HFF-Myc (cell line): ENCODE measurements at places on chromosomes 2 and 18.

DNA sequence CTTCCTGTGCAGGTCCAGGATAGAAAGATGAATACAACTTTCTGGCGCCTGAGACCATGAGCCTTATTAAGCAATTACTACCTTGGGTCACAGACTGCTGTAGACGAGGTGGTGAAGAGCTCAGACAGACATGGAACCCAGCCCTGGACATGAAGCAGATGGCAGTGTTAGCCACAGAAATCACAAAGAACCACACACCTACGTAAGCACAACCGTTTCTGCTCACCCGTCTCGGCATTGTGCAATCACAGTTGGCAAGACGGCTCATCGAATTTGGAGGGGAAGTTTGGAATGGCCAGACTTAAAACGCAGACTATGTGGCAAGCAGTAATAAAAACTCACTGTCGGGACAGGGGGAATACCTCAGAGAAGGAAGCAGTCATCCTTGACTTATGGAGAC, 24.3 kb upstream of the ASPRV1 start:
- no peak for DNase-seq

GRCh38 chr2:120934574-120935338, 199.1 kb downstream of the GLI2 start:
- DNase-seq = no peak

DNA sequence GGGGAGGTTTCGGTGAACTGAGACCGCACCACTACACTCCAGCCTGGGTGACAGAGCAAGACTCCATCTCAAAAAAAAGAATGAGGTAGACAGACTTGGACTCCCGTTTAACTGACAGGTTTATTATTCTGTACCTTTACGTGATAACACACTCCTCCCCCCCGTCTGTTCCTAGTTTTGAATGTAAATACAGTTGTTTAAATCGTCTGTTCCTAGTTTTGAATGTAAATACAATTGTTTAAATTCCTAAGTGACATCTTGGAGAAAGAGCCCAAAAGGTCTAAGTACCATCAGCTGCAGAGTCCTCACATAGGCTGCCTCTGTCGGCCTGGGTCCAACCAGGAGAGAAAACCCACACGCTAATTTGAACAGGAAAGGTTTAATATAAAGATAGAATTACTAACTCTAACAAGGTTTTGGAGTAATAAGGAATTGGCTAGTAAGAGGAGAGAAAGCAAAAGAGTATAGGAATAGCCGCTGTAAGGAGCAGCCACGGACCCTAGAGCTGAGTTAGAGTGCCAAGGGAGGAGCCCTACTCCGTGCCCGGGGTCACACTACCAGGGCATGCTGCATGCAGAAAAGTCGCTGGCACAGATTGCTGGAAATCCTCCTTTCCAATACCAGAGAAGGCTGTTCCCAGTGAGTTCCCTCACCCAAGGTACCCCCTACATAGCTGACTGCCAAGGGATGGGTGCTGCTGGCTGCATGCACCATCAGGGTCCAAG, 83.5 kb upstream of the RANBP2 start:
- no peak for DNase-seq

- DNase-seq = no peak
These were observed 24.3 kb downstream of the HEATR5B start for GRCh38 chr2:37059841-37060240.

- peak; percentile 40 for DNase-seq
These were observed 247.4 kb downstream of the MYO3B start for GRCh38 chr2:170425281-170425751.

- no peak for DNase-seq
These were observed 54.2 kb downstream of the SEMA4F start for GRCh38 chr2:74708296-74708695.

GRCh38 chr2:105068875-105069274, 31.0 kb downstream of the MRPS9 start:
- no peak for DNase-seq

- DNase-seq = no peak
These were observed 393.9 kb upstream of the TCF4 start for GRCh38 chr18:55981712-55982475.

- no peak for DNase-seq
These were observed 61.2 kb upstream of the SPP2 start for GRCh38 chr2:233989221-233989858.

DNA sequence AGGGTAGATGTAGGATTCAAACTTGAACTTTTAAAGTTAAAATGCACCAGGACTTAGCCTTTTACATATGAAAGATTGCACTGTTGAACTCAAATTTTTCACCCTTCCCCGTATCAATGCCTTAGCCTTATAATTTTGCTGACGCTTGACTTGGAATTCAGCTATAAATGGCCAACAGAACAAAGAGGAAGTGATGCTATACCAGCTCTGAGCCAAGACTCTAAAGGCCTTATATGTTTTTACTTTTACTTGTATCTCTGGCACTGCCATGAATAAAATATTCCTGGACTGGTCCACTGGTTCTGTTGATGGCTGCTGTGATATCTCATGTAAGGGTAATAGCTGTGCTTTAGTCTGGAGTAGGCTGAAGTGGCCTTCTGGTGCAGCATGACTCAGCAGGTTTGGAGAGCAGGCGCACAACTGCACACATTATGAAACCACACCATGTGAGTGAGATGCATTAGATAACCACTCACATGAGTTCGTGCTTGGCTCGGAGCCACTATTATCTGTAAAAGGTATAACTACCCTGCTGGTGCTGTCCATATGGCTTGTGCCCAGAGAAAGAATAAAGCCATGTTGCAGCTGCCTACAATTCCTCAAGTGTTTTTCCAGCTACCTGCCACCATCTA, 8.4 kb upstream of the IER3IP1 start:
- peak; percentile 19 for DNase-seq

DNA sequence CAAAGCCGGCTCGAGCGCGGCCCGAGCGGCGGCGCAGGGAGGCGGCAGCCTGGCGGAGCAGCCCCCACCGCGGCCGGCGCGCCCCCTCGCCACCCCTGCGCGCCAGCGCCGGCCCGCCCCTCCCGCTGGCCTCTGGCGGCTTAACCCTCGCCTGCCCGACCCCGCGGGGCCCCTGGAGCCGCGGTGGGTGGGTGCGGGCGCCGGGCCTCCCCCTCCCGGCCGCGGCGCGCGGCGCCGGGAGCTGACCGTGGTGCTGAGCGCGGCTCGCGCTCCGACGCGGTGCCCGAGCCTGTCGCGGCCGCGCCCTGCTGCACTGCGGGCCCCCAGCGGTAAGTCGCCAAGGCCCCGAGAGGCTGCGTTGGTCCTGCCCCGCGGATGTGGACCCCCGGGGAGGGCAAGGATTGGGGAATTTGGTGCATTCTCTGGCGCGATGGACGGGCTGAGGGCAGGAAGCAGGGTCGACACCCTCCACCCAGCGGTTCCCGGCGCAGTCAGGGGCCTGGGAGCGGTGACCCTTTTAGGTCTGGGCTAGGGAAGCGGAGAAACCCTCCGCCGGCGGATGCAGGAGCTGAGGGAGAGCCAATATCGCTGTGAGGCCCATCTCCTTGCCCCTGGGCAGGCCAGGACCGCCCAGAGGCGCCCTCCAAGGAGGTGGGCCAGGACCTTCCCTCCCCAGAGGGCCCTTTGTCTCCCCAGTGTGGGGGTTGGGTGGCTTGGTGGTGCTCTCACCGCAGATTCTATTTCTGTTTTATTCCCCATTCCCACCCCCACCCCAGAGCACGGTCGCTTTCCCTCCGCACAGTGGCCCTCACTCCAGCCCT, 923 bp downstream of the AMER3 start:
- DNase-seq = no peak

GRCh38 chr18:63963615-63964256, 6.1 kb upstream of the SERPINB8 start:
- peak; percentile 20 for DNase-seq

DNA sequence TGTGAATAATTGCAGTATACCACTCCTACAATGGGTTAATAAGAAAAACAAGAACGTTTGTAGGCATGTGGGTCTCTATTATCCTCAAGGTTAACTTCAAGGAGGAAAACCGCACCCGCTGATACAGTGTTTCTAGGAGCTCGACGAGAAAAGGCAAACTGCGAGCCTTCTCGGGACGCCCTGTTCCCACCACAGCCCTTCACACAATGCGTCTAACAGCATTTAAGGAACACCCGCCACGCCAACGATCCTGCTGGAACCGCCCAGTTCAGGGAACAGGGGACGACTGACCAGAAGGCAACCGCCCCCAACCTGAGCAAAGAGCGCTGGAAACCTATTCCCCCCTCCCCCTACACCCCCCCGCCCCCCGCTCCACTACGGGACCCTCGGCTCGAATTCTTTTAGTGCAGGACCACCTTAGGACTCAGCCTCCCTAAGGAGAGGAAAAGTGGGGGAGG, 710 bp upstream of the TMSB10 start:
- no peak for DNase-seq

- no peak for DNase-seq
These were observed 26.4 kb downstream of the GNLY start for GRCh38 chr2:85720533-85720932.

DNA sequence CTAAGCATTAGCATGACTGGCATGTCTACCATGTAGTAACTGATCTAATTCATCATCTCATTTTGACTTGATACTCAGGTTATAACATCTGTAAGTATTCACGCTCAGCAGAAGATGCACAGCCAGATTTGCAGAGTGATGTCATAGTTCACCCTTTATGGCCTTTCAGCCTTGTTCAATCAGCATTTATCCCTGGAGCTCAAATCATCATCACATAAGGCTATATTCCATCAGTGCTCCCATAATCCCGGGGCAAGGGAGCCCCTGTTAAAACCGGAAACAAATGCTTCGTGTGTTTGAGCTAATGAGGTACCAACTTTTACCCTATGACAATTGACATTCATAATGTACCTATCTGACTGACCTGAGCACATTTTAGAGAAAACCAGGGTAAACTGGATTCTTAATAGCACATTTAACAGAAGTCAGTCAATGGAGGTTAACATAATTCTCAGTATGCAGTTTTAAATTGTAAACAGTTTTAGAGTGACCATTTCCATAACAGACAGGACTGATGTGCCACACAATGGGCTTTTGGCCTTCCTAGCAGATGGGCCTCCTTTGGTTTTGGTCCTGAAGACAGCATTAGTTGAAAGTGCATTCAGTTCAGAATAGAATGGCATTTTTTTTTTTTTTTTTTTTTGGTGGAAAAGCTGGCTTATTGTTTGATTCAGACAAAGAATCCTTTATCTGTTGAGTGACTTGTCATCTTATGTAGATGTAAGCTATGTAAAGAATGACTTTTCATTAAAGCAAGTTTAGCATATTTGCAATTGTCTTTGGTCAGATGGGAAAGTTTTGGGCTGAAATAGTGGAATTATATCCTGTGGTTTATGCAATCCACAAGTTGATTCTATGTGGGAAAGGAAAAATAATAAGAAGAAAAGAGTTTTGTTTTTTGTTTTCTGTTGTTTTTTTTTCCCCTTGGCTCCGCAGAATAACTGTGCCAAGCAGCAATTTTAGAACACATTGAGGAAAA, 866.0 kb upstream of the ACVR2A start:
- DNase-seq = no peak

DNA sequence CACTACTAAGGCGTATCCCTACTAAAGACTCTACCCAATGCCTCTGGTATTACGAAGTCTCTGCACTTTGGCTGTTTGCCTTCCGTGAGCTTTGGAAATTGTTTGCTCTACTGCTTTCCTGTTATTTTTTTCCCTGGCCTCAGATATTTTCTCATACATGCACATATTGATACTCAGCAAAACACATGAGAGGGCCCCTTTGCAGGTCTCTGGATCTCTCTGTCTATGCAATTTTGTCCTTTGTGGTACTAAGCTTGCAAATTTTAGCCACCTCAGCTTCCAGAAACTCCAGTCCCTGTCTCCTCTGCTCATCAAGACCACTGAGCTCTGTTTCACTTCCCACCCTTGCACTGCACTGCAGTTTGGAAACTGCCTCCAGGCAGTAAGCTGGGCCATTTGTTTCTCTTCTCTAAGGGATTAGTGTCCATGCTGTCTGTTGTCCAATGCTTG, 46.6 kb downstream of the TAF1B start:
- no peak for DNase-seq

DNA sequence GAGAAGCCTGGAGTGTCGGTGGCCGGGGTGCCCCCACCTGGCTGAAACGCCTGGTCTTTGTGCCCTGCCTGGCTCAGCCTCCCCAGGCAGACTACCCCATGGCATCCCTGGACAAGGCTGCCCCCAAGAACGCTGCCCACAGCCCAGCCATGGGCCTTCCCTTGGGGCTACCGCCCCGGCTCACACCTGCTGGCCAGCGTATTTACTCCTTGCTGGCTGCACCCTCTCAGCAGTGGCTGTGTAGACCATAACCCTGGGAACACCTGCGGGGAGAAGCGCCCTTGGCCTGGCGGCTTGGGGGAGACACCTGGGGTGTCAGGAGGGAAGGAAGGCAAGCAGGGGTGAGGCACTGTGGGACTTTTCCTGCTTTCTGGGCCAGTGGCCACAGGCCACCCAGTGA, 17.3 kb downstream of the CAPN10 start:
- DNase-seq = no peak

DNA sequence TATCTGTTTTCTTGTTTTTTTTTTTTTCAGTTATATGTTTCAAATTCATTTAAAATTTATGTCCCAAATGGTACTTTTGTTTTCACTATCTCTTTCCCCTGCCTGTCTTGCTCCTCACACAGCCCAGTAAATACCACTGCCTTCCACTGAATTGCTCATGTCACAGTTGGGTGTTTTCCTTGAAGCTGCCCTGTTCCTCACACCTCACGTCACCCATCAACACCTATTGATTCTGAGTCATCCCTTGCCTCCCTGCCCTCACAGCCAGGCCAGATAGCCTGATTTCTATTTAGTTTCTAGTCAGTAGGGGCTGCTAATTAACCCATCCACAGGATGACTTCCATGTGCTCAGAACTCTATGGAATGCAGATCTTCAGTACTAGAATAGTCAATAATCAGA, 25.3 kb downstream of the FSHR start:
- no peak for DNase-seq

GRCh38 chr2:11373096-11373495, 28.7 kb upstream of the ROCK2 start:
- no peak for DNase-seq
